HEK293T (cell line): ENCODE measurements at places on chromosomes 11 and 22.

- DNase-seq = no peak
These were observed 371.5 kb downstream of the RAB38 start for GRCh38 chr11:87803748-87804147.

DNA sequence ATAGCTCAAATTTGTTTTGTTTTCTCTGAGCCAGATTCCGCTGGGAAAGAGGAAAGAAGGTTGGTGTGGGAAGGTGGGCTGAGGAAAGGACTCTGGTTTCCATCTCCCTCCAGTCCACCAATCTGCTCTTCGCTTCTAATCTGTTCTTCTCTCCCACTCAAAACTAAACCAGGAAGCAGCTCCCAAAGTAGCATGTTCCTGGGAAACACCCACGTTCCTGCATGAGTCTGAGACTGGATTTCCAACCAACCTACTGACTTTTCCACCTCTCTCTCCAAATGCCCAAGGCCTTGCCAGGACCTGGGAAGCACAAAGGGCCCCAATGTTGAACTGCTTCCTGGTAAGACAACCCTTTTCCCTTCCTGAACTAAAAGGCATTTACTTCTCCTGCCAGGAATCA is 110.2 kb downstream of the WT1 start:
- no peak for DNase-seq

DNA sequence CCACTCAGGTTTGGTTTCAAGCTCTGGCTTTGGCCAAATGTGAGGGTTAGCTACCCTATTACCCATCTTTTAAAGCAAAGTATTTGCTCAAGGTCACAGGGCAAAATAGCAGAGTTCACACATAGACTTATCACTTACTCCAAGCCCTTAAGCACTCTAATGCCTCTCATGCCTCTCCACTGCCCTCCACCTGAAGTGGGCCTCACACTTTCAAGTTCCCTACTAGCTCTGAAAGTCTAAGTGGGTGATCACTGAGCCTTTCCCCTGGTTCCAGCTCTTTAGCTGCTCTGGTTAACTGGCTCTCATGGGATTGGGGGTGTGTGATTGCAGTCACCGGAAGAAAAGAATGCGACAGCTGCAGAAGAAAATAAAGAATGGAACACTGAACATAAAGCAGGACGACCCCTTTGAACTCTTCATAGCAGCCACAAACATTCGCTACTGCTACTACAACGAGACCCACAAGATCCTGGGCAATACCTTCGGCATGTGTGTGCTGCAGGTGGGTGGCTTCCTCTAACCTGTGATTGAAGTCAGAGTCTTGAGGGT is 6.4 kb downstream of the NAT10 start:
- no peak for DNase-seq

- DNase-seq = no peak
These were observed 155.7 kb downstream of the CNTN5 start for GRCh38 chr11:99176430-99176829.

DNA sequence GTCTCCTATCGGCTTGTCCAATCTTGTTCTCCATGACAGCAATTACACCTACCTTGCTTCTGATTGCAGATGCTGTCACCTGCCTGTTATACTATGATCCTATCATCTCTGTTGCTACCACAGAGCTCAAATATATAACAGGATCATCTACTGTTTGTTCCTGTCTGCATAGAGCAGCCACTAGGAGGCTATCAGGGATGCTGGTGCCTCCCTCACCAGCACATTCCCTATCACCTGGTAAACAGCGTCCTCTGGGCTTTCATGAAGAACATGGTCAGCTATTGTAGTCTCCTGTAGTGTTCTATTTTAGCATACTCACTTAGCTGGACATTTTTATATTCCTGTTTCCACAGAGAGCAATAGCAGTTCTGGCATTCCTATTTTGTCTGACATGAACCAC is 87.8 kb upstream of the FAT3 start:
- DNase-seq = peak; percentile 18

GRCh38 chr11:120324932-120325810 is at the start of gene TLCD5:
Gene TLCD5 (plus strand): TSS chr11:120325299. CDS start chr11:120327442, 2,143 bp downstream.
- DNase-seq = peak; percentile 77

DNA sequence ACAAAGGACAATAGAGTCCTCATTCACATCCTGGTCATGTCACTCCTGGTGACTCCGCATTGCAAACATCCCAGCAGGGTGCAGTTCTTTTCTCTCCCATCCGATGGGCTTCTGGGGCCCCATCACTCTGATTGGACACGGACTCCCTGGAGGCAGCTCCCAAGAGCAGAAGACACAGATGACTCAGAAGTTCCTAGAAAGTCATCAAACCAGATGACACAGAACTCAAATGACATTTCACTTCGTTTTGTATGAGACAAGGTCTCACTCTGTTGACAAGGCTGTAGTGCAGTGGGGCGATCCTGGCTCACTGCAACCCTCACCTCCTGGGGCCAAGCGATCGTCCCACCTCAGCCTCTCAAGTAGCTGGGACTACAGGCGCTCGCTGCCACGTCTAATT is 33.2 kb downstream of the ZNF195 start:
- no peak for DNase-seq

- no peak for DNase-seq
These were observed 20.9 kb upstream of the MPPED1 start for GRCh38 chr22:43390872-43391271.

DNA sequence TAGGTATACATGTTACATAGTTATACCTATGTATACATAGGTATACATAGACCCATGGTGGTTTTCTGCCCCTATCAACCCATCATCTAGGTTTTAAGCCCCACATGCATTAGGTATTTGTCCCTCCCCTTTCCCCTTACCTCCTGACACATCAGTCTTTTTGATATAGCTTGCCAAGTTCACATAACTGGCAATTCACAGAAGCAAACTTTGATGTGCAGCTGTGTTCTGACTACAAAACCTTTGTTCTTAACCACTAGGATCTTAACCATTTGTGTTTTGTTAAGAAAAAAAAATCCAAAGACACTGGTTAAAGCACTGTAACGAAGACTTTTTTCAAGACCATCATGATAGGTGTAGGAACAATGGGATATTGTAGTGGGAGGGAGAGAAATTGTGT is 42.9 kb upstream of the SLC5A1 start:
- DNase-seq = no peak

DNA sequence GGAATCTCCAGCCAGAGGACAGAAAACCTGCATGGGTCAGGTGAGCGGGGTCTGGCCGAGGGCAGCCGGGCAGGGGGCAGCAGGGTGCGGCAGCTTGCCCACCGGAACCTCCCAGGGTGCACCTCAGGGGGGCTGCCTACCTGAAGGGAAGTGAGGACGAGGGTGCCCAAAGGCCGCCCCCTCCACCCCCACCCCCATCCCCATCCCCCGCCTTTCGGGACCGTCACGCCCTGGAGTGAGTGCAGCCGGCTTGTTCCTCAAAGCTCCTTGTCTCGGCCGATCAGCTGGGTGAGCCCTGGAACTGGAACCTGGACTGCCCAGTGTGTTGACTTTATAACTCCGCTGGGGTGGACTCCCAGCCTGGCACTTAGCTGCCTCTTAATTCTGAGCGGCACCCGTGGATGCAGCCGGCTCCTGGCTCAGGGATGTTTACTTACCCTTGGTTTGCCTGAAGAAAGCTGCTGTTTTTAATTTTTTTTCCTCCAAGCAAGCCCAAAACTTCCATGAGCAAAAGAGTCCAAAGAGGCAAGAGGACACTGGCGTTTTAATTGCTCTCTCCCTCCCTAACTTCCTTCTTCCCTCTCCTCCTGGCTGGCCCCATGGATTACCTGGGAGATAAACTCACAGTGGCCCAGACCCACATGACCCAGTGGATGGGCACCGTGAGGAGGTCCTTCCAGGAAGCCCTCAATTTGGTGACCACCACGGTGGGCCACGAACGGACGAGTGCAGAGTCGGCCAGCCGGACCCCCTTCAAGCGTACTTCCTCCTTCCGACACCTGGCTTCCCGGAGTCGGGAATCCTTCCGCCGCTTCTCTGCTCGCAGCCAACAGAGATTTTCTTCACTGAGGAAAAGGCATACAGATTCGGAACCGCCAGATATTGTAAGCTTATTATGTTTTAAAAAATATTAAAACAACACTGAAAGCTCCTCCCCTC is 87.8 kb upstream of the CRYBB3 start:
- DNase-seq = peak; percentile 40

GRCh38 chr22:28703436-28703835 is 23.8 kb upstream of the TTC28 start:
- no peak for DNase-seq

- no peak for DNase-seq
These were observed at the start of gene CCDC83 for GRCh38 chr11:85855341-85855656. Gene CCDC83 (plus strand): TSS chr11:85855383. CDS start chr11:85865124, 9,741 bp downstream.

DNA sequence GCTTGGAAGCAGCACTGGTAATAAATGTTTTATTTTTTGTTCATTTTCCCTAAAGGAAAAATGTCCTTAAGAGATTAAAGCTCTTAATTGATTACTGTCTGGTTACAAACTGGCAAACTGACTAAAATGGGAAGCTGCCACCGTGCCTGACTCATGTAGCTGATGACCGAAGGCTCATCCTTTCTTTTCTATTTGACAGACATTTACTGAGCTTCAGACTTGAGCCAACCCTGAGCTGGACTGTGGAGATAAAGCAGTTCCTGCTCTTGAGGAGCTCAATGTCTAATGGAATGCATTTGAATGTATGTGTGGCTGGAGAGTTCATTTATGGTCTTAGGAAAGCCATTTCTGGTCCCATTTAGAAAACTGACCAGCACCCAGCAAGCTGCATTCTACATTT is 91.3 kb downstream of the RNF169 start:
- DNase-seq = no peak

DNA sequence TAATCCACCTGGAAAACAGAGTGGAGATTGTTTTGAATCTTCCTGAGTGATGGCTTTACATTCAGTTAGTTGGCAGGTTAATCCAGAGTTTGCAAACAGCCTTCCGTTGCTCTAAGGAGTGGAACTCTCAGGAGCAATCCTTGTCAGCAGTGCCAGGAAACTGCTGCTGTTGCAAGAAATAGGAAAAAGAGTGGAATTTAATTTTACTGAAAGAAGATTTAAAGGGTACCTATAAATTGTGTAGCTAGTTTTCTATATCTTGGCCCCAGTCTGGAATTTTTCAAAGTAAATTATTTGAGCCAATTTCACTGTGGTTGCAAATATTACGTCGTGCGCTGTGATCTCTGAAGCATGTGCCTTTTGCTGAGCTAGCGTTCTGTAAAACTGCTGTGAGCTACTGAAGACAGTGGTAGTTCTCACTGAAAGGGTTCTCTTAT is 55.5 kb upstream of the SLC5A12 start:
- no peak for DNase-seq

DNA sequence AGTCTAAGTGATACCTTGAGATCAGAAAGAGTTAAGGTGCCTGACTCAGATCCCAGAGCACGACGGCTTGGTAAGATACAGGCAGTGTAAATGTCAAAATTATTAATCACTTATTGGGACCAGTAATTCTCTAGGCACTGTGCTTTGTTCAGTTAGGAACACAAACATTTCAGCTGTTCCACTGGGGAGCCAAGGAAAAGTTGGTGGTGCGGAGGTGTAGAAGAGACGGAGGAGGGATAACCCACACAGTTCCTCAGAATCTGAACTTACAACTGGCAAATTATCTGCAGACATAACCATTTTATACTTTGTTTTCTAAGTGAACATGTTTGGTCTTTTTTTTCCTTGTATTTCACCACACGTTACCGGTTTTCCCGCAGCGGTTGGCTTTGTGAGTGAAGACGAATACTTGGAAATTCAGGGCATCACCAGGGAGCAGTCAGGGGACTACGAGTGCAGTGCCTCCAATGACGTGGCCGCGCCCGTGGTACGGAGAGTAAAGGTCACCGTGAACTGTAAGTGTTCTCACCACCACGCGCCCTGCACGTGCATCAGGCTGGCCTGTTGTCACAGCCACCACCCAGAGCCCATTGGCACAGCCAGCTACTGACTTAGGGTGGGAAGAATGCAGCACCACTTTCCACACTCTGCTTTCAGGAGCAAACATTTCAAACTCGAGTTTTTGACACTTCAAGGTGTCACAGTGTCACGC is 937.0 kb downstream of the NTM start:
- DNase-seq = no peak

DNA sequence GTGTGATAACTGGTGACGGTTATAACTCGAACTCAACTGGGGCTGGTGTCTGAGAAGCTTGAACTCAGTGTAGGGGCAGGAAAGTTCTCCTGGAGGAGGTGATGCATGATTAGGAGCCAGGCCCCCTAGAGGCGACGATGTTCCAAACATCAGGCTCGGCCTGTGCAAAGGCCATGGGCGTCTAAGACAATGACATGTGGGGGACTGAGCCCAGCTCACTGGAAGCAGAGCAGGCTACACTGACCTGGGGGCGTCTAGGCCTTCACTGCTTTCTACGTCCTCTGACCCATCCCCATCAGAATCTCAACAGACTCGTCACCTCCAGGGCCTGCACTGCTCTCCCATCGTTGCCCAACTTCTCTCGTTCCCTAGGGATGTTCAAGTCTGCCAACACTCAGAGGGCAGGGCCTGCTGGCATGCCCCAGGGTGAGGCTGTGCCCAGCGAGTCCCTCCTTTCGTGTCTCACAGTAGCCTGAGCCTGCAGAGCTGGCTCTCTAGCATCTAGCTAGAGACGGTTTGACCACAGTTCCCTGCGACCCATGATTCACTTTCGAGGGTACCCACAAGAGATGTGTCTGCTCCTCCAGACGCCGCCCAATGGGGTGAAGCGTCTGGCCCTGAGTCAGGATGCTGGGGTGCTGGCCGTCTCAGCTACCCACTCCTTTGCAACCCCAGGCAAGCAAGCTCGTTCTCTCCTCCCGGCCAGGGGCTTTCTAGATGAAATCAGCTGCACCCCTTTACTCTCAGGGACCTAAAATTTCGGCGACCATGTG is 1.1 kb upstream of the ATG16L2 start:
- peak; percentile 78 for DNase-seq

DNA sequence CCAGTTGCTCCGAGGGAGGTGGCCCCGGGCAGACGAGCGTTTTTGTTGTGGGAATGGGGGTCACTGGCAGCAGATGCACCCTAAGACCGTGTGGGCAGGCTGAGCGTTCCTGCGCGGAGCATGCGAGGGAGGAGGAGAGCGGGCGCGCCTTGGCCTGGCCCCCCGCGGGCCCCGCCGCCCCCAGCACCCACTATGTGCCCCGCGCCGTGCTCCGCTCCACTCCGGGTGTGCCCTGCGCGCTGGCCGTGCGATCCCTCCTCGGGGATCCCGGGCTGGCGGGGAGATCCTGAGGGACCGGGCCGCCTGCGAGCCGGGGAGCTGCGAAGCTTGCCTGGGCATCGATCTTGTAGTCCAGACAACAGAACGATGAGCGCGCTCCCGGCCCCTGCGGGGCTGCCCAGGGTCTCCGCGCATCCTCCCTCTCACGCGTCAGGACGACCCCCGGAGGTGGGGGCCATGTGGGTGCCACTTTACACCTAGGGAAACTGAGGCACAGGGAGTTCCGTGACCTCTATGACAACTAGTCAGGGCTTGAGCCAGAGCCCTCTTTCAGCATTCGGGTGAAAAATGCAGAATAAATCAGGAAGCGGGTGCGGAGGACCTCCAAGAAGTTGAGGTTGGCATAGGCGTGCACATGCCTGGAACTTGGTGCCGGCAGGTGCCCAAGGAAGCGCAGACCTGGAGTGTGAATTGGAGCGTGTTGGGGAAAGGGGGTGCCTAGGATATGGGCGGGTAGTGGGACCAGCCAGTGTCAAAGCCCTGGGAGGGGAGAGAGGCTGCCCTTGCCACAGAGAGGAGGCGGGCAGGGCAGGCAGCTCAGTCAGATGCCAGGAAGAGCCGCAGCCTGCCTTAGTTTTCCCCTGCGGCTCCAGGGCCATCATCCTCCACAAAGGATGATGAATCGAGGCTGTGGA is 1.3 kb upstream of the KMT5B start:
- peak; percentile 30 for DNase-seq
